ENCODE measurements at places on chromosomes 13 and 19. TPM values are rescaled to one million over a fixed set of nuclear protein-coding genes. Genes with fewer than 3 reads are reported as not detected.

The RFX1 gene
- total RNA-seq: 1.5 TPM

The NRTN gene
- total RNA-seq: not detected

The POU2F2 gene
- total RNA-seq: 0.15 TPM

The CGB3 gene
- not detected for total RNA-seq

The SIGLECL1 gene
- total RNA-seq: not detected

The MCEMP1 gene
- not detected for total RNA-seq

The RFPL4AL1 gene
- not detected for total RNA-seq

The MAMSTR gene
- not detected for total RNA-seq

The PNMA8A gene
- 2.3 TPM for total RNA-seq

The C19orf38 gene
- 0.76 TPM for total RNA-seq

The TEX101 gene
- not detected for total RNA-seq

The RNASEH2A gene
- 35.4 TPM for total RNA-seq

The DBP gene
- total RNA-seq: 1.6 TPM

The ZNF480 gene
- total RNA-seq: 3.9 TPM

The ZNF865 gene
- total RNA-seq: 0.65 TPM

The LIG1 gene
- total RNA-seq: 30.5 TPM

The GSX1 gene
- not detected for total RNA-seq

The ZNF823 gene
- 8.8 TPM for total RNA-seq

The PSG1 gene
- total RNA-seq: not detected

The TDRD12 gene
- total RNA-seq: not detected

The TEX26 gene
- not detected for total RNA-seq

Data from epithelial cell of umbilical artery (primary cell).